Right atrium auricular region (tissue), 2 donors: ENCODE measurements at places on chromosomes 7 and 10. TPM values are rescaled to one million over a fixed set of nuclear protein-coding genes. Genes with fewer than 3 reads are reported as not detected.

The PRPS1L1 gene
- not detected for total RNA-seq

The RAMP3 gene
- 62.0 TPM for total RNA-seq

The ZNF485 gene
- 1.1 TPM for total RNA-seq

The CALCR gene
- 0.15 TPM for total RNA-seq

The SFTPA1 gene
- total RNA-seq = not detected

The FAM25A gene
- total RNA-seq = not detected

The ADAMTS14 gene
- not detected for total RNA-seq
